ENCODE measurements at places on chromosomes 7 and 10.

GRCh38 chr10:132914732-132915131 is 27.6 kb downstream of the CFAP46 start:
- no peak for DNase-seq

- DNase-seq = no peak
Observed at GRCh38 chr10:128926711-128927110, 540.3 kb upstream of the MGMT start.

- no peak for DNase-seq
Observed at GRCh38 chr7:105655500-105656380, 74.4 kb upstream of the EFCAB10 start.

DNA sequence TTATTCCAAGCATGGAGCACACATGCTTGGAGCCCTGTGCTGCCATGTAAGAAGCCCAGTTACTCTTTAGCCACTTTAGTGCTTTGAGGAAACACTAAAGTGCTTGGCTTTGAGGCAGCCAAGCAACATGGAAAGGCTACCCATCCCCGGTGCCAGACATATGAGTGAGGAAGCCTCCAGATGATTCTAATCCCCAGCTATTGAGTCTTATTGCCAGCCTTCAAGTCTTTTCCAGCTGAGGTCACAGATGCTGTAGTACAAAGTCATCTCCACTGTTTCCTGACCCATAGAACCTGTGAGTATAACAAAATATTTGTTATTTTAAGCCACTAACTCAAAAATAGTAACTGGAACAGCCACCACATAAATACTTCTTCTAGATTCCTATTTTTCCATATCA is 91.4 kb upstream of the CYP26C1 start:
- DNase-seq = peak; percentile 20
